ENCODE measurements at places on chromosomes 11 and 22. TPM values are rescaled to one million over a fixed set of nuclear protein-coding genes. Genes with fewer than 3 reads are reported as not detected.

DNA sequence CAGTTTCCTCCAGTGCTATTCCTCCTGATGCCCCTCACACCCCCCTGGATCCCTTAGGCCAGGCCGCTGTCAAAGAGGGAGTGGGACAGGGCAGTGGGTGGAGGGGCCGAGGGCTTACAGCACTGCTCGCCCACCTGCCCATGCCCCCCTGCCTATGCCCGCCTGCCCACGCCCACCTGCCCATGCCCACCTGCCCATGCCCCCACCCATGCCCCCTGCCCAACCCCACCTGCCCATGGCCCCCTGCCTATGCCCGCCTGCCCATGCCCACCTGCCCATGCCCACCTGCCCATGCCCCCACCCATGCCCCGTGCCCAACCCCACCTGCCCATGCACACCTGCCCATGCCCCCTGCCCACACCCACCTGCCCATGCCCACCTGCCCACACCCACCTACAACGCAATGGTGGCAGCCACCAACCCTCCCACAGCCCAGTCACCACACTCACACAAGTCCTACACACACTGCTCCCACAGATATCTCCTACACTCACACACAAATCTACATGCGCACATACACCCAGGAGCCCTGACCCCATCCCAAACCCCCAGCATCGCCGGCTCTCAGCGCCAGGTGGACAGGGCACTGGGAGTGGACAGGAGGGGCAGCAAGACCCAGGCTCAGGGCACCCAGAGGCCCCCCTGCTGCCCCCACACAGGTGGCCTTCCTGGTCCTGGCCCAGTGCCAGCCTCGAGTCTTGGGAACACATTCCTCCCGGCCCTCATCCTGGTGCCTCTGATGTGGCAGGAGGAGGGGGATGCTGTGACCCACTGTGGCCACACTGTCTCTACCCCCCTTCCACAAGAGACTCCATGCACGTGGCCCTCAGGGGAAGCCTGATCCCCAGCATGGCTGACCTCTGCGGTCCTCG is 61.8 kb downstream of the CYTH4 start:
- no peak for DNase-seq

DNA sequence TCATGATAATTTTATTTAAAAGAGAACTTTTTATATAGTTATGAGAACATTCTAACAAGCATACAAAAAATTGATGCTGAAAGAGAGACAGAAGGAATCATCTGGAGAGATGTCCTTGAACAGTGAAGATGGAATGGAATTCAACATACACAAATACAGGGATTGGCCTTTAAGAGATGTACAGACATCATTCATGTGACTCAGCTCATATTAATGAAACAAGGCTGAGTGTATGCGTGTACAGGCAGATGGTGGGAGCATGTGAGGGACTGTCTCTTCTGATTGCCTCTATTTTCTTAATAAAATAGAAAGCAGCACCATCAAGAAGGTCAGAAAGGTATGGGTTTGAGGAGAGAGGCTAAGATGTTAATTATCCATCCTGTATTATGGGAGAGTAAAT is 793.3 kb downstream of the CNTN5 start:
- no peak for DNase-seq

DNA sequence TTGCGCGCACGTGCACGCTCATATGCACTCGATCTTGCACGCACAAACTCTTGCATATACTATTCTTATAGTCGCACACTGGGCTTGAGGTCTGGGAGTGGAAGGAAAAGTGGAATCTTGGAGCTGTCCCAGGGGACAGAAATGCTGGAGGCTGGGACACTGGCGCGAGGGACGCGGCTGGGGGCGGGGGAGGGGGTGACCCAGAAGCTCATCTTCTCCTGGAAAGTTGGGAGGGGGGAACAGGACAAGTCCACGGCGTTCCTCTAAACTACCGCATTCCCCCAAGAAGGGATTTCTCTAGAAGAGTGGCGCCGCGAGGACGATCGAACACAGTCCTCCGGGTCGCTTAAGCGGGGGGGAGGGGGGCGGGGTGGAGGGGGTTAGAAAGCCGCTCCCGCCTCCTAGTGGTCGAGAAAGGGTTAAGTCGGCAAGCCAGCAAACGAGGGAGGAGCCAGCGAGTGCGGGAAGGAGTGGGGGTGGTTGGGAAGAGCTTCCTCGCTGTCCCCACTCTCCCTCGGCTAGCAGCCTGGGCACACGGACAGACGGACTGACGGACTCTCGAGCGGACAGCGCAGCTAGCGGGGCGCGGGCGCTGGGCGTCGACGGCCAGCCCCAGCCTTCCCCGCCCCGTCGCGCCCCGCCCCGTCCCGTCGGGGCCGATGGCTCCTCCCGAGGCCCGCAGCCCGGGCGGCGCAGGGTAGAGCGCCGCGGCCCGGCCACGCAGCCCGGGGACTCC is at the start of gene RTN4RL2:
RTN4RL2 (plus strand) TSS at position 507 of the 736 bp plus-strand sequence. CDS start 338 bp downstream, outside the sequence.
- DNase-seq = peak; percentile 57

- DNase-seq = no peak
Observed at GRCh38 chr11:8933931-8934330, 1.2 kb upstream of the C11orf16 start.

GRCh38 chr11:69859275-69859934 is 40.2 kb upstream of the FGF3 start:
- no peak for DNase-seq

Gene SLC43A3
- 64.5 TPM for total RNA-seq

GRCh38 chr11:131418189-131418588 is 47.8 kb downstream of the NTM start:
- DNase-seq = no peak

GRCh38 chr11:86671531-86672006 is 847 bp downstream of the ME3 start:
- DNase-seq = peak; percentile 77

Gene NCF4
- not detected for total RNA-seq

Gene KCNJ1
- not detected for total RNA-seq

- no peak for DNase-seq
Observed at GRCh38 chr11:12091956-12092558, 18.3 kb upstream of the MICAL2 start.

DNA sequence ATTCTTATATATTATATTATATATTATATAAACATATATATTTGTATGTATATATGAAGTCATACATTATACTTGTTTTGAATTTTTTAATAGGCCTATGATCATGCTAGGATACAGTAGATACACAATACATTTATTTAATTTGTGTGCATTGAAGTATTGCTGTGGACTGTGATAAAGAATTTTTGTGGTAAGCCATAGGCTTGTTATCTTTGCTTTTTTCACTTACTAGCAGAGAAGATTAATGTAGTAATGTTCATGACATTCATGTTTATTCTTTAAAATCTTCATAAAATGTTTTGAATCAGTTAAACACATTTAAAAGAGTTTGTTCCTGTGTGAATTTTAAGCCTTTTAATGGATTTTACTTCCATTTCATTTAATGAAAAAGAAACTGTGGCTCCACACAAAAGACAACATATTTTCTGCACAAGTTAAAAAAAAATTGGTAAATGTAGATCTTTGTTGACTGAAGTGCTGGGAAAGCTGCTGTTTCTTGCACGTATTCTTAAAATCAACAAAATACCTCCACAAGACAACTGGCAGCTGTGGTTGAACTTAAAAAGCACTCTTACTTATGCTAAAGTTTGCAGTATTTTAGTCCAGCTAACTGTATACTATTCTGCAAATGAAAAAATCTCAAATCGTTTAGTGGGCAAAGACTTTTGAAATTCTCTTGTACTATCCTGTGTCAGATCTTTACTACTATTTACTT is 156.2 kb downstream of the TMEM135 start:
- no peak for DNase-seq

- no peak for DNase-seq
Observed at GRCh38 chr22:50204571-50204970, 3.8 kb downstream of the SELENOO start.

- DNase-seq = no peak
Observed at GRCh38 chr22:49850959-49851802, 2.5 kb upstream of the ZBED4 start.

- no peak for DNase-seq
Observed at GRCh38 chr11:133238027-133238426, 294.3 kb downstream of the OPCML start.

DNA sequence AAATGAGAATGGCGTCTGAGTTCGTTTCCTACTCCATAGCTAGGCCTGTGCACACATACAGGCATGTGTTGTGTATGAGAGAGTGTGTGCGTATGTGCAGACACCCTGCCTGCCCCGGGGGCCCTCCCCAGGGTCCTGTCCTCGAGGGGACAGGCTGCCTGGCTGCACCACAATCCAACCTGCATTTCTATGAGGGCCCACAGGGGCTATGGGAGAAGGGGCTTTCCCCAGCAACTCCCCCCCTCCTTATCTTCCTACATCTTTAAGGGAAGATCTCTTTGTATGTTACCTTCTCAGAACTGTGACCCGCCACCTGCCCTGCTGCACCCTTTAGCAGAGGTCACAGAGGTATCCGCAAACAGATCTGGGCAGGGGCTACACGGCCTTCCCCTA is 14.9 kb downstream of the ADORA2A start:
- DNase-seq = no peak

Measured in RPMI7951 (cell line).